Activated B cell treated with CpG ODN at 0.5 μM for 24 hours (primary cell): ENCODE measurements at places on chromosomes 2 and 18.

GRCh38 chr18:70078106-70078505, 127.4 kb downstream of the RTTN start:
- peaks cover 46% of the 10 kb centered on the region for H3K36me3 ChIP-seq
- H3K27ac ChIP-seq, result no peak overlapping the region
- no peaks in the 10 kb centered on the region for H3K27me3 ChIP-seq
- no peaks in the 10 kb centered on the region for H3K4me1 ChIP-seq
- no peak for DNase-seq
- H3K4me3 ChIP-seq, result no peak overlapping the region

GRCh38 chr2:95275601-95276243, 1.5 kb downstream of the PROM2 start:
- no peaks in the 10 kb centered on the region for H3K36me3 ChIP-seq
- no peak overlapping the region for H3K27ac ChIP-seq
- DNase-seq, result no peak
- no peaks in the 10 kb centered on the region for H3K27me3 ChIP-seq
- no peak overlapping the region for H3K4me3 ChIP-seq

DNA sequence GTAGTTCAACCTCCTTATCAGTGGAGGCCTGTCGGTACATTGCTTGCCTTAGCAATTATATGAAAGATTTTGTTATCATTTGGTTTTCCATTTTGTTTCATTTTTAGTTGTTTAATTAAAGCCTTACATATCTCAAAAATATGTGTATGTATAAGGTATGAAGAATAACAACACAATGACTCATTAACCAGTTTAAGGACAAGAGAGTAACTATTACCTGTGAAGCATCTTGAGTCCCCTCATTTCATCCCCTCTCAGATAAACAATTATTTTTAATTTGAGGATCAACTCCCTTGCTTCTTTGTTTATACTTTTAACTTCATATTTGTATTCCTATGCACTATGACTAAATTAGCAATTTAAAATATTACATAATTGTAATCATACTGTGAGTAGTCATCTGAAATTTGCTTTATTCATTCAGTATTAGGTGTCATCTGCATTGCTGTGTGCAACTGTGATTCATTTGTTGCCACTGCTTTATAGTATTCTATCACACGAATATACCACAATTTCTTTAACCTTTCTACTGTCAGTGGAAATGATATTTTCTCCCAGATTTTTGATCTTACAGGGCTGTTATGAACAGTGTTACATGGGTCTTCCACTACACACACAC, 126.4 kb downstream of the RNF152 start:
- peaks cover 4% of the 10 kb centered on the region for H3K27me3 ChIP-seq
- H3K4me3 ChIP-seq, result no peak overlapping the region
- no peak for DNase-seq
- no peaks in the 10 kb centered on the region for H3K4me1 ChIP-seq
- no peaks in the 10 kb centered on the region for H3K36me3 ChIP-seq
- no peak overlapping the region for H3K27ac ChIP-seq

DNA sequence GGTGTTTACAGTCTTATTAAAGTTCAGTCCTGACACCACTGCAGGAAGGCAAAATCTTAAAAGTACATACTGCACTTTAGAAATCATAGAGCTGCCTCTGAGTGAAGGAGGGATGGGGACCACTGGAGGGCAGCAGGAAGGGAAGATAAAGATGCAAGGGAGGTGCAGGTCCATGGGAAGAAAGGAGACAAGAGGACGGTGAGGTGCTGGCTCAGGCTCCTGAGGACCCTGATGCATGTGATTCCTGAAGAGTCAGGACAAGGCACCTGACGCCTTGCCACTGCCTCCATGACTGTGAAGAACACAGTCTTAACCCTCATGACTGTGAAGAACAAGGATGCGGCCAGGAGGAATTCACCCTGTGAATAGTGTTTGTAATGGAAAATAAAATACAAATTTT, 116.2 kb upstream of the NPAS2 start:
- DNase-seq, result no peak
- H3K4me1 ChIP-seq, result no peaks in the 10 kb centered on the region
- H3K27ac ChIP-seq, result no peak overlapping the region
- peaks cover 11% of the 10 kb centered on the region for H3K27me3 ChIP-seq

DNA sequence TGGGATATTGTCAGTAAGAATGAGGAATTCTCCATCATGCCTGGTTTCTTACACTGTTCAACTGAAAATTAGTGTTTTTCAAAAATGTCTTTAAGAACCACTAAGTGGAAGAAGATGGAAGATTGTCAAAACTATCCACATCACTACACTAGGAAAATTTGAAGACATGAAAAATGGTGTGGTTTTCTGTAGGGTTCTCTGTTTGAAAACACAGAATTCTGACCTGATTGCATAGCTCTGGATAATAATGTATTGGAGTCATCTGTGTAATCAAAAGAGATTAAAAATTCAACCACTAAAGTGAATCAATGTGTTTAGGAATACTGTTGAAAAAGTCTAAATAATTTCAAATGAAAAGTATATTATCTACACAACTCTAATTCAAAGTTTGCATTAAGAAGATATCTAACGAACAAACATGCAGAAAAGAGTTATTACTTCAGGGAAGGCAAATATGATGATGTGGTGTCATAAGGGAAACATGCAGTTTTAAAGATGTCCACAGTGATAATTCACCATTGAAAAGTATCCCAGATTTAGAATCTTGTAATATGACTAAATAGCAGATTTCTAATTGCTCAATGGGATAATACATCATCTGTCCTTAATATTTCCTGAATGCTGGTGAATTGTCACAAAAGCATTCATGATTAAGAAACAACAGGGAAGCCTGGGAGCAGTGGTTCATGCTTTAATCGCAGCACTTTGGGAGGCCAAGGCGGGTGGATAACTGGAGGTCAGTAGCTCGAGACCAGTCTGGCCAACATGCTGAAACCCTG, 116.9 kb downstream of the ERBB4 start:
- H3K27ac ChIP-seq, result no peak overlapping the region
- no peak for DNase-seq
- no peak overlapping the region for H3K4me3 ChIP-seq
- H3K4me1 ChIP-seq, result no peaks in the 10 kb centered on the region
- H3K27me3 ChIP-seq, result no peaks in the 10 kb centered on the region
- H3K36me3 ChIP-seq, result no peaks in the 10 kb centered on the region

- no peak for DNase-seq
- H3K27me3 ChIP-seq, result no peaks in the 10 kb centered on the region
- no peaks in the 10 kb centered on the region for H3K4me1 ChIP-seq
- H3K36me3 ChIP-seq, result no peaks in the 10 kb centered on the region
- no peak overlapping the region for H3K4me3 ChIP-seq
These were observed 759.5 kb downstream of the SATB2 start for GRCh38 chr2:198698230-198698629.

GRCh38 chr2:71620116-71620515, 166.8 kb downstream of the DYSF start:
- H3K4me3 ChIP-seq, result no peak overlapping the region
- H3K36me3 ChIP-seq, result no peaks in the 10 kb centered on the region
- H3K27me3 ChIP-seq, result peaks cover under 1% of the 10 kb centered on the region

DNA sequence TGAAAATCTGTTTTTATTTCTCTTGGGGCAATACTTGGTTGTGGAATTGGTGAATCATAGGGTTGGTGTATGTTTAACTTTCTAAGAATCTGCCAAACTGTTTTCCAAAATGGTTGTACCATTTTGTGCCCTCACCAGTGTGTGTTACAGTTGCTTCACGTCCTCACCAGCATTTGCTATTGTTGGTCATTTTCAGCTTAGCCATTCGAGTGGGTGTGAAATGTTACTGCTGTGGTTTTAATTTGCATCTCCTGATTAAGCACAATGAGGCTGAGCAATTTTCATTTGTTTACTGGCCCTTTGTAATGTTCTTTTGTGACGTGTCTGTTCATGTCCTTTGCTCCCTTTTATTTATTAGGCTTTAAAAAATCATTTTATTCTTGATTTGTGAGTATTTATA, 49.7 kb downstream of the FOSL2 start:
- no peak overlapping the region for H3K27ac ChIP-seq
- H3K27me3 ChIP-seq, result peaks cover 6% of the 10 kb centered on the region
- DNase-seq, result no peak
- H3K4me1 ChIP-seq, result no peaks in the 10 kb centered on the region

DNA sequence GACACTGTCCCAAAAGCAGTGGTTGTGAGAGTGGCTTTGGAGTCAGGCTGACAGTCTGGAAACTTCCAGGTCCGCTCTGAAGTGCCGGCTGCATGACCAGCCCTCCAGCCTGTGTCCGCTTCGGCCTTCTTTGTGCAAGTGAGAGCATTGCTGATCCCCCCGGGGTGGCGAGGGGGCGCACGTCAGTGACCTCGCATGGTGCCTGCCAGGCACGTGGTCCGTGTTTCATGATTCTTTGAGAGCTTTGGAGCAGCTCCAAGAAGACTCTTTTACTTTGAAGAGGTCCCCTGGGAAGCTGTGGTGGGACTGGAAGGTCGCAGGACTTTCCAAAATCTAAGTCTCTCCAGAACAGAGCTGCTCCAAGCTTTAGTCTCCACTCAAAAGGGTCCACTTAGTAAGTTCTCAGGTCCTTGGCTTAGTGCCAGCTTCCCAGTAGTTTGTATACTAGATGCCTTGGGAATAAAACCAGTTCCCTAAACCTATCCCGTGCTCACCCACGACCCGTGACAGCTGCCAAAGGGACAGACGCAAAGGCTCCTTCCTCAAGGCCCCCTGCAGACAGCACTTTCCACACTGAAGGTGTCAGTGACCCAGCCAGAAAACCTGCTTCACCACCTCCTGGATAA, 68.8 kb downstream of the ADI1 start:
- H3K27me3 ChIP-seq, result no peaks in the 10 kb centered on the region
- no peak overlapping the region for H3K27ac ChIP-seq
- H3K36me3 ChIP-seq, result peaks cover 91% of the 10 kb centered on the region
- no peaks in the 10 kb centered on the region for H3K4me1 ChIP-seq
- H3K4me3 ChIP-seq, result no peak overlapping the region
- DNase-seq, result no peak

GRCh38 chr2:191942739-191943103, 95.8 kb upstream of the CAVIN2 start:
- H3K27ac ChIP-seq, result no peak overlapping the region
- no peaks in the 10 kb centered on the region for H3K36me3 ChIP-seq
- no peak for DNase-seq
- H3K27me3 ChIP-seq, result no peaks in the 10 kb centered on the region
- H3K4me1 ChIP-seq, result no peaks in the 10 kb centered on the region

GRCh38 chr2:8212239-8212638, 469.6 kb upstream of the ID2 start:
- H3K27me3 ChIP-seq, result peaks cover 9% of the 10 kb centered on the region
- H3K36me3 ChIP-seq, result no peaks in the 10 kb centered on the region
- no peak overlapping the region for H3K27ac ChIP-seq
- no peaks in the 10 kb centered on the region for H3K4me1 ChIP-seq
- DNase-seq, result no peak
- no peak overlapping the region for H3K4me3 ChIP-seq

DNA sequence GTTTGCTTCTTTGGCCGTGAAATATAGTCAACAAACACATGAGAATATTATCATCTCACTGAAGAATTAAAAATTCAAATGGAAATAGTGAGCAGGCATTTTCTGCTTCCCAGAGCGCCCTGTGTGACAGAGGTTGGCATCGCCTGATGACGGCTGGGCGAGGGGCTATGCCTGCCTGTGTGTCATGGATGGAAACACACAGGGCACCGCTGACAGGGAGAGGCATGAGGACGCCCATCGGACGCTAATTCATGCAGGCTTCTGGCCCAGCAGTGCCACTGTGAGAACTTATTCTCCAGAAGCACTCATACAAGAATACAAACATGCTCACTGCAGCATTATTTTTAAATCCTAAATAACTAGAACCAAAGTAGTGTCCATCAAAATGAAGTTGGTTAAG, 61.4 kb upstream of the OTOS start:
- no peaks in the 10 kb centered on the region for H3K36me3 ChIP-seq
- H3K4me1 ChIP-seq, result no peaks in the 10 kb centered on the region
- H3K27me3 ChIP-seq, result peaks cover 13% of the 10 kb centered on the region
- H3K27ac ChIP-seq, result no peak overlapping the region

- DNase-seq, result no peak
- no peak overlapping the region for H3K27ac ChIP-seq
- no peaks in the 10 kb centered on the region for H3K36me3 ChIP-seq
These were observed 211.9 kb downstream of the AGPS start for GRCh38 chr2:177604271-177605065.

DNA sequence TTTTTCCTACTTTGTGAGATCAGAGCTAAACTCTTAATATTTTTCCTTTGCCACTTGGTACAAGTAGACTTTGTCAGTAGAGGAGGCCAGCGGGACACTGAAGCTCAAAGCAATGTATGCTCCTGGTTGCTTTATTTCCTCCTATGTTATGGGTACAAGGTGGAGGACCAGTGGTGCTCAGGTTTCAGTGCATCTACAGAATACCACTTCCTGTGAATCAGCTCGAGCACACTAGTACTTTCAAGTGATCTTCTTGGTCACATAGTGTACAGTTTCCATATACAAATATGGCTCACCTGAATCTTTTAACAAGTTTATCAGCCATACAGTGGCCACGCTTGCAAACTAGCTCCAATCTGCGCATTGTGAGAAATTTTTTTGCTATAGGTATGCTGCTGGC, 1674.8 kb upstream of the TMEFF2 start:
- no peak overlapping the region for H3K27ac ChIP-seq
- H3K4me1 ChIP-seq, result no peaks in the 10 kb centered on the region
- no peak overlapping the region for H3K4me3 ChIP-seq

- H3K36me3 ChIP-seq, result peaks cover 1% of the 10 kb centered on the region
- no peak overlapping the region for H3K27ac ChIP-seq
- peaks cover 17% of the 10 kb centered on the region for H3K4me1 ChIP-seq
These were observed 55.7 kb upstream of the CYP1B1 start for GRCh38 chr2:38131676-38132075.

DNA sequence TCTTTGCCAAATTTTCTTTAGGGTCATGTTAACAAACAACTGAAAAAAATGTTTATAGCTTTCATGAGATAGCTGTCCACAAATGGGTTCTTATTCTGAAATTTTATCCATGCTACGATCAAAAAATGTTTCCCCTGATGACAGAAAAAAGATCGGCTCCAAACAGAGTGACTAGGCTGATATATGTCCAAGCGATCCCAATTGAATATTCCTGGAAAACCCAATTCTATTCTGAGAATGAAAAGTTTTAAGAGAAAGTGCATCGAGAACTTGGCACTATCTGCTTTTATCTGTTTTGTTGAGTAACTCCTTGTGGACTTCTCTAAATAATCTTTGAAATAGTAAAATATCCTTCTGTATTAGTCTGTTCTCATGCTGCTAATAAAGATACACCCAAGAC, 19.1 kb downstream of the KCNE4 start:
- H3K36me3 ChIP-seq, result no peaks in the 10 kb centered on the region
- DNase-seq, result no peak
- H3K4me3 ChIP-seq, result no peak overlapping the region
- no peaks in the 10 kb centered on the region for H3K27me3 ChIP-seq
- H3K27ac ChIP-seq, result no peak overlapping the region

GRCh38 chr2:217332866-217333265, 473.0 kb upstream of the TNP1 start:
- no peak overlapping the region for H3K4me3 ChIP-seq
- H3K36me3 ChIP-seq, result no peaks in the 10 kb centered on the region
- DNase-seq, result no peak

GRCh38 chr2:182220335-182220734, 206.5 kb downstream of the PDE1A start:
- DNase-seq, result no peak
- no peak overlapping the region for H3K4me3 ChIP-seq
- H3K27me3 ChIP-seq, result no peaks in the 10 kb centered on the region
- H3K4me1 ChIP-seq, result no peaks in the 10 kb centered on the region
- no peaks in the 10 kb centered on the region for H3K36me3 ChIP-seq
- H3K27ac ChIP-seq, result no peak overlapping the region
